ENCODE measurements at places on chromosomes 3 and 15.

- DNase-seq = peak; percentile 20
Observed at GRCh38 chr3:71006810-71007785, 576.4 kb downstream of the FOXP1 start.

DNA sequence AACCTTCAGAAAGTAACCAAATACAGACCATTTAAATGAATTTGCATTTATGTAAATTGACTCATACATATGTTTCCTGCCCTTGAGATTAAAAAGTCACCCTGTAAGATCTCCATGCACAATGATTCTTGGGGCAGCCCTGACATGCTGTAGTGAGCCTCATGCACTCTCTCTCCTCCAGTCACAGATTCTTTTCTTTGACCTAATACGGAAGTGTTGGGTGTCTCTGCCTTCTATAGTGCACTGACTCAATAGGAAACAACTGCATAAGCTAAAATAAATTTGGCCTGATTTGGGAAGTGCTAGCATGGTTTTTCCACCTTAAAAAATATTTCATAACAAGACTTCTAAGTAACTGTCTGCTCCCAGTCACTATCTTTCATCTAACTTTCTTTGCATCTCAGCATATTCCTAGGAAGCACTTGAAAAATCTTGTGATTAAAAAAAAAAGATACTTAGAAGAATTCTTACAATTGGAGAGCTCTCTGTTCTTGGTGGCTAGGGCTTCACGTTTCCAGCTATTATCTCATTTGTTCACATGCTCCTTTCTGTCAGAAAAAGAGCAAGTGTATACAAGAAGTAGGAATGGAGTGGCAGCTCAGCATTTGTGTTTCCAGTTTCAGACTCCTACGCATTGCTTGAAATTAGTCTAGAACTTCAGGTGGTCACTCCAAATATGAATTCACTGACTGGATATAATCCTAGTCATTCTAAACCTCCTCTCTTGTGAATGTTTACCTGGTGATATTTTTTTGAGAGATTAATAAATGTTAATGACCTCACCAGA is 207.9 kb upstream of the COL8A1 start:
- DNase-seq = no peak

DNA sequence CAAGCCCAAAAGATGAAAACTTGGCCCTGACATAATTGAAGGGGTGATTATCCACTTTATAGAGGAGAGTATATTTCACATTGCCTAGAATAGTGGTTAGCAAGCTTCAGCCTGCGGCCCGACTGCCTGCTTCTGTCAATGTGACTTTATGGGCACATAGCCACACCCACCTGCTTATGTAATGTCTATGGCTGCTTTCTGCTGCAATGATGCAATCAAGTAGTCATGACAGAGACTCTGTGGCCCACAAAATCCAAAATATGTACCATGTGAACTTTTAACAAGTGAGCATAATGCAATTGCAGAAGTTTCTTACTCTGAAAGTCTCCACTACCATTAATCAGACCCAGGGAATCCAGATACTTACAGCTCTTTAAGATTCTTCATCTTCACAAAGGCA is 103.1 kb downstream of the LRIG1 start:
- no peak for DNase-seq

- DNase-seq = no peak
Observed at GRCh38 chr3:134253475-134254226, 3.0 kb upstream of the RYK start.

DNA sequence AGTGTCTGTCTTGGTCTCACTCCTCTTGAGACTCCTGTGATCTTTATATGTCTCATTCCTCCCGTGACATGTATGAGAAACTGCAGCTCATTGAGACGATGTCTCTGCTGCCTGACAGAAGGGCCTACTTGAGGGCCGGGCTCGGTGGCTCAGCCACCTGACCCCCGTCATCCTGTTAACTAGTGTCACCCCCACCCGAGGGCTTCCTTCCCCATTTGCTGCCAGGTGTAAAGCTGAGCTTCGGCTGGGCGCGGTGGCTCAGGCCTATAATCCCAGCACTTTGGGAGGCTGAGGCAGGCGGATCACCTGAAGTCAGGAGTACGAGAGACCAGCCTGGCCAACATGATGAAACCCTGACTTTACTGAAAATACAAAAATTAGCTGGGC is 12.7 kb downstream of the SEMA4B start:
- no peak for DNase-seq

DNA sequence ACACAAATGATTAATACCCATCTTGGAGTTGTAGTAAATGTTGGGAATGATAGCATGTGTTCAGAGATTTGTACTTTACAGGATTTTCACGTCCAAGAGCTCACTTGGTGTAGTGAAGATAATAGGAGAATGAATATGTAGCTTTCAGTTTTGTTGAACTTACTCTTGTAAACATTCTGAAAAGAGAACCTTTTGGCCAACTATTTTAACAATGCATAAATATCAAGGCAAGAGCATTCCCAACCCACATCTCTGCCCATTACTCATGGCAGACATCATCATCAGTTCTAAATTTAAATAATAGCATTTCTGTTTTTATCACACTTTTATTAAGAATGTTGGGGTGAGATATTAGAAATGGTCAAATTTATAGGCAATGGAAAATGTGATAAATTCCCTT is 465.2 kb upstream of the TPRG1 start:
- DNase-seq = no peak

DNA sequence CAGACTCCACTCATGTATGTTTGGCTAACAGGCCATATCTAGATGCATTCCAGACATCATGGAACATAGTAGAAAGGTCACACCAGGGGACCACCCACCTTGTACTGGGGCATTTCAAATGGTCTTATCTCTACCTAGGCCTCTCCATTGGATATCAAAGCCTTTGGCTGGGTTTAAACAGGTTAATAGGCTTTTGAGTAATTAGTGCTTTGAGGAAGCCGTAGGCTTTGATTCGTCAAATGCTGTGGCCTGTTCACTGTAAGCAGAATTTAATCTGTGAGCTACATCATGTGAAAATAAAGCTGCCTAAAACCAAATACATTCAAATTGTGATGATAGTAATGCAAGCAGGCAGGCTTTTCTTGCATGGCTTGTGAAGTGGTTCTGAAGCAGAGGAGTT is 129.5 kb downstream of the ST8SIA2 start:
- DNase-seq = no peak

GRCh38 chr15:99105514-99106341 is 848 bp downstream of the SYNM start:
- no peak for DNase-seq

GRCh38 chr15:27358751-27359434 is 387.9 kb downstream of the GABRG3 start:
- DNase-seq = no peak

GRCh38 chr15:31024979-31025378 is 33.6 kb upstream of the MTMR10 start:
- no peak for DNase-seq

DNA sequence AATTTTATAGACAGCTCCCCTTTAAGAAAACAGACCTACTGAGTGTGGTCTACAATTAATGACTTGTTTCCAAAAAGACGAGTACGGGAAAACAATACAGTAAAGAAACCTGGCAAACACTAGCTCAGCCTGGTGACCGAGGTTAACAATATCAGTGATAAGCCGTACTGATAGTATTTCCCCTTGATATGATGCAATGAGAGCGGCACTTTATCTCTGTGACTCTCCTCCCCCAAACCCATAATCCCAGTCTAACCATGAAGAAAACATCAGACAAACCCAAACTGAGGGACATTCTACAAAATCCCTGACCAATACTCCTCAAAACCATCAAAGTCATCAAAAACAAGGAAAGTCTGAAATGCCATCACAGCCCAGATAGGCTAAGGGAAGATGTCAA is 8.2 kb downstream of the DENND4A start:
- no peak for DNase-seq

- no peak for DNase-seq
Observed at GRCh38 chr3:105832644-105833043, 36.2 kb downstream of the CBLB start.

DNA sequence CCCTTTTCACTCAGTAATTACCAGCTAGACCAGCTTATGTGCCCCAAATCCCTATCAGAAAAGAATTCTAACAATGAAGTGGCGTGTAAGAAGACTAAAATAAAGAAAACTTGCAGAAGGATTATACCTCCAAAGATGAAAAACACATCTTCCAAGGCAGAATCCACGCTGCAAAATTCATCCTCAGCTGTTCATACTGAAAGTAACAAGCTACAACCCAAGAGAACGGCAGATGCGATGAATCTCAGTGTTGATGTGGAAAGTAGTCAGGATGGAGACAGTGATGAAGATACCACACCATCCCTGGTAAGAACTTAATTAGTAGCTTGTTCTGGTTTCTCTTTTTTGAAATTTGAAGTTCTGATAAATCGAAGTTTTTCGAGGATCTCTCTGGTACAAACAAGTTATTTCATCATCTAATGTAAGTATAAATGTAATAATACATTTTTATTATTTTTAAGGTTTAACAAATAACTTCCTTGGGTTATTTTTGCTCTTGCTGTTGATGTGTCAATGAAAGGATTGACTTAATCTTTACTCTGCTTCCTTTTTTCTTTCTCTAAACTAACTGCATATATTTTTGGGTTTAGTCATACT is 1.4 kb downstream of the WDR76 start:
- no peak for DNase-seq

DNA sequence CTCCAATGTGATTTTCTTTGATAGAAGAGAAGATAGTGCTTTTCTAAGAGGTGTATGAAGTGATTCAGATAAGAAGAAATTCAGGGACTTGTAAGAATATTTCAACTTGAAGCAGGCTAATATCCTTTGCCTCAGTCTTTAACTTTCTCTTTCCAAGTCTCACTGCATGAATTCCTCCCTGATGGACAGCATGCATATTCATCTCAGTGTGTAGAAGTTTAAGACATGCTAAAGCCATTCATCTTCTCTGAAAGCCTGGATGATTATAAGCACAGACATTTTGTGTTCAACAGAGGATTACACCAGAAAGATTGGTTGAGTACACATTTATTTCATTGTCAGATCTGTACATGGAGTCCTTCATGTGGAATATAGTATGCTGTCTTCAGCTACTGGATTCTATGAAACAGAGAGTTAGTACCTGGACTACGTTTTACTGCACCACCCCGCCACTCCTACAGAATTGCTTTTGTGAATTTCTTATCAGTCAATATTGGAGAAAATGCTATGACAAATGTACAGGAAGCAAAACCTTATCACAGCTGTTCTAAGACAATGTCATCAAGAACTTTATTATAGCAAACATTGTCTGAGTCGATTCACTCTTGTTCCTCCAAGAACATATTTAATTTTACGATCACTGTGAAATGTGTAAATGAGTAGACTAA is 1346.1 kb downstream of the OTOL1 start:
- DNase-seq = no peak

DNA sequence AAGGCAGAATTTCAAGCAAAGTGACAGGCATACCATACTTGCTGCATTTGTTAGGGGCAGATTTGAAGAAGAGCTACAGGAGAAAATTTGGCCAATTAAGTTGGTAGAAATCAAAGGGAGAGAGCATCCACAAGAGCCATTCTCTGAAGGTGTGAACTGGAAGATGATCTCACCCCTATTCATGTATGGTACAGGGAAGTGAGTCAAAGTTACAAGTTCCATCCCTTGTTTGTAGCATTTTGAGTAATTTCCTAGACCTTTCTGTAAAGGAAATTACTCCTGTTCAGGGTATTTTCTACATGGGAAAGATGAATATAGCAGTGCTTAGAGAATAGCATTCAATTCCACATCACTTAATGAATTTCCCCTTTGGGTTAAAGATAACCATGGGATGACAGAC is 28.4 kb downstream of the TTC14 start:
- DNase-seq = no peak

- DNase-seq = no peak
Observed at GRCh38 chr3:106533788-106534160, 665.0 kb upstream of the CBLB start.

DNA sequence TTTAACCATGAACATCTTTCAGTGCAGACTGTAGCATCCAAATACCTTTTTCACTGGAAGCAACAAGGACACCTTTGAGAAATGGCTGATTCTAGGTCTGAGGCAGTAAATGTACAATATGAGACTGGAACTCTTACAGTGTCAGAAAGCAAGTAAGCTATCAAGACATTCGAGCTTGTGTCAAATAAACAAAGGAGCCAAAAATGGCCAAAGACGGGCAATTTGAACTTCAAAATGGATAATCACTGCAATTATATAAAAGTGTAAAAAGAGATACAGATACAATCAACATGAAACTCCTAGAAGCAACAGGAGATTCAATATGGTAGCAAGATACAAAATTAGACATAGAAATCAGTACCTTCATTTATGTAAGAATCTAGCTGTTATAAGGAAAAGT is 138.5 kb upstream of the CCDC54 start:
- no peak for DNase-seq

DNA sequence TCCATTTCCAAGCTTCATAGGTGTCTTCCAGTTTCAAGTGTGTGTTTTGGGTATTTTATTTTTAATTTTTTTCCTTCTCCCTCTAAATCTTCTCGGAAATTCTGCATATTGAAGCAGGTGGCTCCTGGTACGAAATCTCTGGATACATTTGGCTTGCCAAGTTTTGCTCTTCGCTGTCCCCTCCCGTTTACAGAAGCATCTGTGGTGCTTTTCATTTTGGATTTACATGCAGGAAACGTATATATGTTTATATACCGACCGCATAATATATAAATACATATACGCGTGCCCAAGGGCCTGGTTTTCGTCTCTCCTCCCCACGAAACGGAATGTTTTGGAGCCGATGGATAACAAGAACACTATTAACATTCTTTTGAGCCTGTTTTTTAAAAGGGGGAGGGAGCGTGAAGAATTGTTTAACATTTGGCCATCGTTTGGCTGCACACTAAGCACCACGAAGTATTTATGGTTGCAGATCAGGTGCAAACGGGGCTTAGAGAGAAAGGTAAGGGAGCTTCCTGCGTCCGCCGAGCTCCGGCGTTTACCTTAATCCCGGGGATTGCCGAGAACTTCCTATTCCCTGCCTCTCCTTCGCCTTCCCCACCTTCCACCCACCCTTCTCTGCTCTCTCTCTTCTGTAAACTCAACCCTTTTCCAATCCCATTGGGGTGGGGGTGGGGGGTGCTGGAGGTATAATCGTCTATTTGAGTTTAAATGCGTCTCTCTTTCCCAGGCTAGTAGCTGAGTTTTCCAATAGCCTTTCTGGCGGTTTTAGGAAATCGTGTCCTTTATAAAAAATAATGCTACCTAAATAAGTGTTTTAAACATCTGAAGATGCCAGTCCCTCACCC is 1.1 kb upstream of the NLGN1 start:
- no peak for DNase-seq

- no peak for DNase-seq
Observed at GRCh38 chr3:13210221-13210975, 137.2 kb upstream of the IQSEC1 start.

GRCh38 chr15:76330080-76330680 is 6.4 kb upstream of the ISL2 start:
- DNase-seq = no peak

Data from CD4-positive, alpha-beta T cell treated with Interleukin-6 at 100 ng/mL for 8 hours (primary cell).